ENCODE measurements at places on chromosomes 2 and 18. TPM values are rescaled to one million over a fixed set of nuclear protein-coding genes. Genes with fewer than 3 reads are reported as not detected.

- DNase-seq = no peak
These were observed 271.1 kb upstream of the VWC2L start for GRCh38 chr2:214139630-214140284.

SEC11C gene
- 92.8 TPM for total RNA-seq

DNA sequence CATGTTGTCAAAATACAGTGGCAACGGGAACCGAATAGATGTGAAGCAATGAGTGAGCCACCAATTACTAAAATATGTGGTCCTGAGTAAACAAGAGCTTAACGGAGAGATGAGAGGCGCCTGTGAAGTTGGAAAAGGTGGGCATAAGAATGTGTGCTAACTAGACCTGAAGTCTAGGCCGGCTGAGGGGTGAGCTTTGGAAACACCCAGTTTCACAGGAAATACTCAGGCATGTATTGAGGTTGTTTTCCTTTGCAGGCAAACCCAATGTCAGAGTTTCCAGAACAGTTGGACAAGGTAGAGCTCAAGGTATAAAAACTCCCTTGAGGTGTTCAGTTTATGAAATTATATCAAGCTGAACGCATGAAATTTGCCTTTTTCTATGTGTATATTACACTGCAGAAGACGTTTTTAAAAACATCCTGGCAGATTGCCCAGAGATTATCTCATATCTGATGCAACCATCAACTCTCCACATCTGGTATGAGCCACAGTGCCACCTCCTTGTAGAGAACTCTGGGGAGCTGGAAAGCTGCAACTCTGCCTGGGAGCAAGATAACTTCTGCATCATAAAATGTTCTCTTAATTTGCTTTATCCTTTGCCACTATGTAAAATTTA, 3.9 kb upstream of the WDSUB1 start:
- DNase-seq = peak; percentile 70

ZSWIM2 gene
- not detected for total RNA-seq

DNA sequence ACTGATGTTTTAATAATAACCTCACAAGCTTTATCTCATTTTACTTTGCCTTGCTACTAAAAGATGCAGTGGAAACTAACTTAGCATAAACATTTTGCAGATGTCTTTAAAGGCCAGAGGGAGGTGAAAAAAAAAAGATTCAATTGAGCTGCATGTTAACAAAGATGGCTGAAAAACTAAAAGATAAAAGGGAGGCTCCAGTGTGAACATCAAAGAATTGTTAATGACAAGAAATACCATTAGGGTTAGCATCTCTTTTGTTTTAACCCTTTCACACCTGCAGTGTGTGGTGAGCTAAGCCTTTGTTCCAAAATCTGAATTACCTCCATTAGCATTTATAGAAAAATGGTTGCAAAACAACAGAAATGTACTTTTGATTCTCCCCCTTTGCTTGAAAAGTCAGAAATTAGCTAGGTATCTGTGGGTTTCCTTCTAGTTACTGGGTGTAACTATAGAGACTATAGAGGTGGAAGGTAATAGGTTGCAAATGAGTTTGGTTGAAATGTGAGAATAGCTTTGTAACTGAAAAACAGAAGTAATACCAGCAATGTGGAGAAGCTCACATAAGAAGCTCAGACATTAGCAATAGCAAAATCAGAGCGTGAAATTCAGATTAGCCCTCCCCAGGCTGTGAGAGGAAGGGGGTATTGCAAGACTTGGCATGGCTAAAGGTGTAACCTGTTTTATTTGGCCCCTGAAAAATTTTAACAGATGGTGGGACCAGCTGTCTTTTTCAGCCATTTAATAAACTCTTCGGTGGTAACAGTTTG, 34.8 kb upstream of the SP5 start:
- DNase-seq = peak; percentile 24

- DNase-seq = no peak
These were observed 19.4 kb downstream of the ZNF516 start for GRCh38 chr18:76475450-76476194.

GRCh38 chr2:25358249-25358815, 16.6 kb upstream of the DNMT3A start:
- no peak for DNase-seq

DNA sequence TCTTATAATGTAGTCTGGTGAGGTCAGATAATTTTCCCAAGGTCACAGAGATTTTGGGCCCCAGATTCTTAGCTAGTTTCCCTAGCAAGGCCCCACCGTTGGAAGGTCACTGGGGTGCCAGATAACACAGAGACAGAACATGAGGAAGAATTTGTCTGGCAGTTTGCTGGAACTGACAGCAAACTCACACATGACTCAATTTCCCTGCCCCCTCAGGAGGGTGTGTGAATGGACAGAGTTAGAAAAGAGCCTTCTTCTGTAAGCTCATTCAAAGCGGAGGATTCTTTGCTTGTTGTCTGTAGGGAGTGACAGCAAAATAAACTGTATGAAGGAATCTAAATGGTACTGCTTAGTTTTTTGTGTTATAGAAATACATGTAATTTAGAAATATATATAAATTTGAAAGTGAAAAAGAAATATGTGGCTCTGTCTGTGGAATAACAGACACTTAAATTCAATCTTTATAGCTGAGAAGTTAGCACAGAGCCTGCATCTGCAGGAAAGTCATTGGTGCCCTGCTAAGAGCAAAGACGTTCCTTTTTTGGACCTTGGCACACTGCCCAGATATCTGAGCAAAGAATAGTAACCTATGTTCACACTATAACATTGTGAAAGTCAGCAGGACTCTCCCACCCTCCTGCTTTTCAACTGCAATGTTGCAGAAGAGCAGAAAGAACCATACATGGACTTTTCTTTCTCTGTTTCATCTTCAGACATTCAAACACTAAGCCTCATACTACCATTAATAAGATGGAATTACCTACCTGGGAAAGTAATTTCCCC, 2.1 kb downstream of the MDH1 start:
- DNase-seq = no peak

DNA sequence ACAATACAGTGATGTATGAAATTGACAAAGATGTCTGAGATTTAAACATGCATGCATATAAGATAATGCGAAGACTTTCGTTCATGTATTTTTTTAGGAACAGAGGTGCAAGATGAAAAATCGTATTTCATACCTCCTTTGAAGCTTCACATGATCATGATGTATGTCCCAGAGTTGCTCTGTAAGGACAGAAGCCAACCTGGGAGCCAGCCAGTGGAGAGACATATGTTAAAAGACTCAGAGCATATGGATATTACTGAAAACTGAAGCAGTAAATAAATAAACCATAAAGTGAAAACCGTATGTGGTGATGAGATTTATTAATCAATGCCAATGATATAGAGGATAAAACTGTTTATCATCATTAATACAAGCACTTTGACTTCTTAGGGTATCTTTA, 424.4 kb upstream of the NETO1 start:
- no peak for DNase-seq

SIGLEC15 gene
- total RNA-seq = 0.42 TPM

GRCh38 chr2:231049286-231050017, 7.2 kb upstream of the PSMD1 start:
- no peak for DNase-seq

- DNase-seq = no peak
These were observed 831.3 kb downstream of the CPS1 start for GRCh38 chr2:211387734-211388133.

DNA sequence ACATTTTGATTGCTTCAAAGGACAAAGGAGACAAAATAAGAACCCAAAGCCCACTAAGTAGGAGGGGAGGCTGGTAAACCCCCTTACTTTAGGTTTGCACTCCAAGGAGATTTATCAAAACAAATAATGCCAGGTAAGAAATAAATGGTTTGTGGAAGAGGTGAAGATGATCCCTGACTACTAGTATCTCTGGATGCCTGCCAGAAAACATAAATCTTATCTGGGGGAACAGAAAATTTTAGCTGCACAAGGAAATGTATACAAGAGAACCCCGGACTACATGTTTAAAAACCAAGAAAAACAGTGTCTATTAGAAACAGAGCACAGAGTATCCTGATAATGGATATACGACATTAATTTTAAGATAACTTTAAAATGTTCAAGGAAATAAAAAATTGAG, 114.1 kb downstream of the TRABD2A start:
- DNase-seq = no peak

DNA sequence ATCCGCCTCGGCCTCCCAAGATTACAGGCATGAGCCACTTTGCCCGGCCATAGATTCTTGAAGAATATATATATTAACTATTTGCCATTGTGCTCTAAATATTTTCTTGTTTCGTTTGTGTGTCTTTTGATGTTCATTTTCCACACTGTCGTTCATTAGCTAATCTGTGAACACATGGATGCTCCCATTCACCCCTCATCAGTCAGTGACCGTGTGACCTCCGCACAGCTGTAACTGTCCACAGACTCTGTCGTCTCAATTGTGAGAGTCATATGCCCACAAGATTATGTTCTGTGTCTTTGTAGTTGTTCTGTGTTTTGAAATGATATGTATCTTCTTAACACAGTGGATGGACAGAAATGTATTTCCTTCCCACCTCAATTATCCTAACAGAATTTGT, 29.6 kb downstream of the RAMP1 start:
- DNase-seq = no peak

GRCh38 chr18:10400534-10401307, 53.7 kb upstream of the APCDD1 start:
- DNase-seq = no peak

DNA sequence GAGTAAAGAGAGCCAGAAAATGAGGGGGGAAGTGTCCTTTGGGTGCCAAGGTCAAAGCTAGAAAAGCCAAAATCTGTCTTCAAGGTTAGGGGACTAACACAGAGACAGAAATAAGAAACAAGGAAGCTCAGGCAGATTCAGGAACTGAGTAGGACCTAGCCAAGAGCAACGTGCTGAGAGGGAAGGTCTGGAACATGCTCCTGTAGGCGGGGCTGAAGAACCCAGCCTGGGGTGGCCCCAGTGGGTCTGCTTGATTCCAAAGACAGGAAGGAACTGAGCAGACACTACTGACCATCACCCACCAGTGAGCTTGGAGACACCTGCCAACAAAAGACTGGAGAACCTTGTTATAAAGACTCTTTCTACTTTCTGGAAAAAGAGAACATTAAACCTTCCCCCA, 105.1 kb downstream of the SP3 start:
- DNase-seq = no peak

GRCh38 chr2:148515976-148516375, 128.6 kb upstream of the EPC2 start:
- DNase-seq = no peak

DNA sequence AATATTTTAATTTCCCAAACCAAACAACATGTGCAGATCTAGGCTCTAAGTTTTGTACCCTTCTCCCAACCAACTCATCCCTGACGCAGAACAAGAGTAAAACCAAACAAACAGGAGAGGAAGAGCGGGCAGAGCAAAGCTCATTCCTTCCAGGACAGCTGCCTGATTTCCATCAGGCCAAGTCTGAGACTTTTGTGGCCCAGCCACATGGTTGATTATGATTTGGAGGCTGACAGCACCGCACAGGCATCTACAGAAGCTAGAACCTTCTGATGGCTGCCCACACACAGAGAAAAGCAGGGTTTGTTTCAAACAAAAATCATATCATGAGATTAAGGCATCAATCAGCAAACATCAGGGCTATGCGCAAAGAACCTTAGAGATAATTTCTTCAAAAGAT, 262.6 kb downstream of the TNS1 start:
- DNase-seq = no peak

DNA sequence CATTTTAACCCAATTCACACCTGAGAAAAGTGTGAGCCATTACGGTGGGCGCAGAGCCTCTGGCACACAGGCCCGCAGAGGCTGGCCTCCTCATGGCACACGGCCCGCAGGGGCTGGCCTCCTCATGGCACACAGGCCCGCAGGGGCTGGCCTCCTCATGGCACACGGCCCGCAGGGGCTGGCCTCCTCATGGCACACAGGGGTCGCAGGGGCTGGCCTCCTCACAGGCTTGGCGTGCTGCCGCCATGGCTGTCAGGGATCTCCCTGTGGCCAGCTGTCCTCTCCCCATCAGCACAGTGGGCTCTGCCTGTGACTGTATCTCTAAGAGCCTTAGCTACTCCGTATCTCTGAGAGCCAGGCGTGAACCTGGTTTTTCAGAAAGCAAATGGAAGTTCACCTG, 24.6 kb downstream of the ANO7 start:
- DNase-seq = no peak

DNA sequence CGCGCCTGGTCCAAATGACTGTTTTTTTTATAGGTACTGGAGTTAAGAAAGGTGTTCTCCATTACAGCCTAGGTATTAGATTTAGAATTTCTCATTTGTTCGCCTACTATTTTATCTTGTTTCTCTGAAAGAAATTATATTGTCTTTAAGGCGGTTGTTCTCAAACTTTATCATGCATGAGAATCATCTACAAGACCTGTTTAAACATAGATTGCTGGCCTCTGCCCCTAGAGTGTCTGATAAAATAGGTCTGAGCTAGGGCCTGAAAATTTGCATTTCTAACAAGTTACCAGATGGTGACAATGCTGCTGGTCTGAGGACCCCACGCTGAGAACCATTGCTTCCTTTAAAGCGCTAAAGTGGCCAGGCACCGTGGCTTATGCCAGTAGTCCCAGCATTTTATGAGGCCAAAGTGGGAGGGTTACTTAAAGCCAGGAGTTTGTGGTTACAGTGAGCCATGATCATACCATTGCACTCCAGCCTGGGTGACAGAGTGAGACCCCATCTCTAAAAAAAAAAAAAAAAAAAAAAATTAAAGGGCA, 34.0 kb upstream of the RNF138 start:
- DNase-seq = no peak

- no peak for DNase-seq
These were observed 61.1 kb upstream of the RAPH1 start for GRCh38 chr2:203596183-203596582.

FOXI3 gene
- 0.05 TPM for total RNA-seq

- no peak for DNase-seq
These were observed 65.1 kb upstream of the STAM2 start for GRCh38 chr2:152240559-152241231.

- no peak for DNase-seq
These were observed 141.7 kb upstream of the TWIST2 start for GRCh38 chr2:238706163-238706562.

GRCh38 chr2:42614838-42615237, 46.4 kb downstream of the MTA3 start:
- no peak for DNase-seq

DNA sequence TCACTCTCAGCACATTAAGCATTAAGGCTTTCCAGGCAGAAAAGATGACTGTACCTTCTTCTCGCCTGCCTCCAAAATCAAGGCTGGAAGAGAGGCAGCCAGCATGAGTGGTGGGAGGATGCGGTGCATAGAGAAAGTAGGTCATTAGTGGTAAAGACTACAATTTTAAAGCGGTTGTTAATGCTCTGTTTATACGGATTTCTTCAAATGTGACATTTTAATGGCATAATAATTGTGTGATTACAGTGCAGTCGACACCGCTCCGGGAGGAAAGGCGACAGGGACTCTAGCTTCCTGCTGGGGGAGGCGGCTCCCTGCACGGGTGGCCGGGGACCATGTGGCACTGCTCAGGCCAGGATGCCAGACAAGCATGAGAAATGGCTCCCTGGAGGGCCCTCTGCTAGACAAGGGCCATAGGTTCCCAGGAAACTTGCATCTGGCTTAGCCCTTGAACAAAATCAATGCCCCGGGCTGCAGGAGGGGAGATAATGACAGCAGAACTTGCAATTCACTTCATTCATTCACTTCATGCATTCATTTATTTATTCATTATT, 129.6 kb downstream of the GALNT14 start:
- DNase-seq = no peak

Data from thymus (tissue), 14 donors.